ENCODE measurements at places on chromosomes 3 and 15.

DNA sequence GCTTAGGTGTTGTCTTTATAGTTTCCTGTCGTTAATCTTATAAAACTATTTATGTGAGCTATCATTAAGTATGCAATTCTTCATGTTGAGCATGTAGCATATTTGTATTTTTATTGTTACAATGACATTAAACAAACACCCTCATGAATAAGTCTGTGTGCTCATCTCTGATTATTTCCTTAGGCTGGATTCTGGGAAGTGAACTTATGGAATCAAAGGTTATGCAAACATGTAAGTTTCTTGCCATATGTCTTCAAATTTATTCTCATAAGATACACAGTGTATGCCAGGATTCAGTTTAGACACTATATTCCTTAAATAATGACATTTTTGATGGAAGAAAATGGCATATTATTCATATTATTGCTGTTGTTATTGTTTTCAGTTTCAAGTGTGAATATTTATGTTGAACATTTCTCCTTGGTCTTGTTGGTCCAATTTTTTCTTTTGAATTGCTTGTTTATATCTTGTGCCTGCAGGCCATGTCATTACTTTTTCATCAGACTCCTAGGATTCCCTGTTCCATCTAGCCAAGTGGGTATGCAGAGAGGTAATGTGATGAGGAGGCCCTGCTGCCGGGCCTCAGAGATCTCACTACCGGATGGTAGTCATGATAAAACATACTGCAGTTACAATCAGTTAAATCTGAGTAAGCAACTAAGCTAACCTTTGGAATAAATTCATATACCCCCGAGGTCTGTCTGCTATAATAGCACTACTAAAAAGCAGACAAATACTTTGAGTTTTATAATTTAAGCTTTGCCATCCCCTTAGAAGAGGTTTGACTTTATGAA lies 684.3 kb upstream of the SGO1 start:
- DNase-seq: no peak

DNA sequence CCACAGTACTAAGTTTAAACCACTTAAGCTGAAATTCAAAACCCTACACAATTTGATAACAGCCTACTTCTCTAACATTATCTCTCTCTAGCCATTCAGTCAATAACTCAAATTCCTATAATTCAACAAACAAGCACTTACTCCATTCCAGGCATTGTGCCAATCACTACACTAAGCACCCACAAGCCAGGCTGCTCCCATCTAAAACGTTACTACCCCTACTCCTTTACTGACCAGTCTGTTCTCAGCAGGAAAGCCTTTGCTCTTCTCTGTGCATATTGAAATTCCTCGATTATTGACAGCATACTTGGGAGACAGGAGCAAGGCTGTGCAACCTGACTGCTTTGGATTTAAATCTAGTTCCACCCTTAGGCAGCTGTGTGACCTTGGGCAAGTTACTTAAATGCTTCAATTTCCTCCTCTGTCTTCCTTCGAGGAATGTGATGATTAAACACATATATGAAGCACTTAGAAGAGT lies 177.2 kb upstream of the THBS1 start:
- peak; percentile 59 for DNase-seq

DNA sequence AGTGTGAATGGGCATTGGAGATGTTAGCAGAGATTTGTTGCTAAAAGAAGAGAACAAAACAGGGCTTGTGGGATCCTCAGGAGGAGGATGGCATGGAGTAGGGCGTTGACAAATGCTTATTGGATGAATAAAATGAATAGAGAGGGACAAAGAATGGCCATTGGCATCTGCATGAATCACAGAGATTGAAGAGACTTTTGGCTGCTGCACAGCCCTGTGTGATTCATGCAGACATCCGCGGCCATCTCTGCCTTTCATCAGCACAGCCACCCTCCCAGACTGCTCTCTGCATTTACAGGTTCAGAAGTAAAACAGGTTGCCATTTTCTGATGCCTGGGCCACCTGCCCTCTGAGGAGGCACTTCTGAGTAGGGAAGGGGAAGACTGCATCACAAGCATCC lies 397.9 kb downstream of the EPHB1 start:
- DNase-seq: no peak

- DNase-seq: peak; percentile 22
Observed at GRCh38 chr3:191889756-191890155, 428.8 kb downstream of the PYDC2 start.

GRCh38 chr15:68791431-68792283 lies 29.0 kb downstream of the ANP32A start:
- no peak for DNase-seq

- DNase-seq: no peak
Observed at GRCh38 chr3:14305324-14305723, 97.1 kb upstream of the SLC6A6 start.

- DNase-seq: peak; percentile 20
Observed at GRCh38 chr15:62847900-62848489, 194.6 kb upstream of the TPM1 start.

DNA sequence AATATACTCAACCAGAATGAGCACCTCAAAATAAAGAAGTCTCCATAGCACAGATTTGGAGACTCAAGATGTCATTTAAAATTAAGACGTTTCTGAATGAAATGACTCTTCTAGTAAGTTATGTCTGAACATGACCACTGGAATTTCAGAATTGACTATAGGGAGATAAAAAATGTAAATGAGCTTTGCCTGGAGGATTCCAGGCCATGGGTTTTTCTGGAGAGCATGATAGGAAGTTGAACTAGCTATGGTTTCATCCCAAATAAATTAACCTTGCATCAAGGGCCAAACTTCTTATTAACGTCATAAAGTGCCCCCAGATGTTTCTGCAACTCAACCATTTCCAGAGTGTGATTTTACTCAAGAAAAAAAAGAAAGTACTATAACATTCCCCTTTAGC lies 222.6 kb upstream of the NR2F2 start:
- DNase-seq: peak; percentile 77

DNA sequence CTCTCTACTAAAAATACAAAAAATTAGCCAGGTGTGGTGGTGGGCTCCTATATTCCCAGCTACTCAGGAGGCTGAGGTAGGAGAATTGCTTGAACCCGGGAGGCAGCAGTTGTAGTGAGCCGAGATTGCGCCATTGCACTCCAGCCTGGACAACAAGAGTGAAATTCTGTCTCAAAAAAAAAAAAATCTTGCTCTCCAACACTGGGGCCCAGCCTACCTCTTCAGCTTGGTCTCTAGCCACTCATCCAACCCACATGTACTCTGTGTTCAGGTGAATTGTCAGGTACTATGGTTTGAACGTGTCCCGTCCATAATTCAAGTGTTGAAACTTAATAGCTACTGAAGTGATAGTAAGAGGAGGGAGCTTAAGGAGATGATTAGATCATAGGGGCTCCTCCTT lies 22.4 kb upstream of the RAB7A start:
- DNase-seq: no peak

GRCh38 chr3:149251186-149251585 lies 29.6 kb upstream of the CP start:
- no peak for DNase-seq

DNA sequence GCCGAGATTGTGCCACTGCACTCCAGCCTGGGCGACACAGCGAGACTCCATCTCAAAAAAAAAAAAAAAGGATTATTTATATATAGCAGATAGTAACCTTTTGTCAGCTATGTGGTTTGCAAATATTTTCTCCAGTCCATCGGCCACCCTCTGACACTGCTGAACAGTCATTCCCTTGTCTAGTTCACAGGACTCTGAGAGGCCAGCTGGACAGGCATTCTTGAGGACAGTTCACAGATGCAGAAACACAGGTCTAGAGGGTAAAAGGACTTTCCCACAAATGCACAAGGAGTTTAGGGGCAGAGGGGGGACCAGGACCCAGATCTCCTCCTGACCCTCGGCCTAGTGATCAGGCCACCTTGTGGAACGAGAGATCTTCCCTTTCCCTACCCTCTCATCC lies 7.5 kb upstream of the TMEM40 start:
- no peak for DNase-seq

DNA sequence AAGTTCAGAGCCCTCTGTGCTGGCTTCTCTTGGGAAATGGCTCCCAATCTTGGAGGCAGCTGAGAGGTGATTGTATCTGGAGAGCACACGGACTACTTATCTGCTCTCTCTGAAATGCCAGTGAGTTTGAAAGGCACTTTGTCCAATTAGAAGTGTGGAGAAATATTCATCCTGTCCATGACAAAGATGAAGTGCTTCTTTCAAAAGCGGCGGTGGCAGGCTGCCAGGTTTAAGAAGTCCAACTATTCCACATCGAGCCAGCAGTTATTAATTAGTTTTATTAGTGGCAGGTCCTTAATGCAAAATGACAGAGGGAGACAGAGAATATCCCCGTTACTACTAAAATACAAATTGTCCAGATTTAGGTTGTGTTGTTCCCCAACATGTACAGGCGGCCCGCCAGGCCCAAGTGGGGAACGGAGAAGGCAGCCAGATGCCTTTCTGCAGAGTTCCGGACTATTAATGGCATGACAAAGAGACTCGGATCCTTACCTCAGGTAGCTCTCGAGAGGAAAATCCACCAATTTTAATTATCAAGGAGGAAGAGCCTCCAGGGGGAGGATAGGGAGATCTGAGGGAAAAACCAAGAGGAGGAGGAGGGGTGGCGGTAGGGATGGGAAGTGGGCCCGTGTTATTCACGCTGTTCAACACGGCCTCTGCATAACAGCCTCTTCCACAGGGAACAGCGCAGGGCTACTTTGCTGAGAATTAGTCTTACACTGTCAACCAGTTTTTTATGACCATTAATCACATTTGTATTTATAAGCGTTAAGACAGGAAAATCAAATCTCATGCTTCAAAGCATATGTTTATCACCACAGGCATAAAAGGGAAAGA lies 42.0 kb downstream of the RORA start:
- no peak for DNase-seq

GRCh38 chr15:63950911-63951481 lies 95.3 kb downstream of the DAPK2 start:
- peak; percentile 67 for DNase-seq

- peak; percentile 16 for DNase-seq
Observed at GRCh38 chr3:115040673-115041286, 106.3 kb downstream of the ZBTB20 start.
